ENCODE measurements at places on chromosomes 6 and 20. TPM values are rescaled to one million over a fixed set of nuclear protein-coding genes. Genes with fewer than 3 reads are reported as not detected.

The SLC22A3 gene
- 1.4 TPM for total RNA-seq

DNA sequence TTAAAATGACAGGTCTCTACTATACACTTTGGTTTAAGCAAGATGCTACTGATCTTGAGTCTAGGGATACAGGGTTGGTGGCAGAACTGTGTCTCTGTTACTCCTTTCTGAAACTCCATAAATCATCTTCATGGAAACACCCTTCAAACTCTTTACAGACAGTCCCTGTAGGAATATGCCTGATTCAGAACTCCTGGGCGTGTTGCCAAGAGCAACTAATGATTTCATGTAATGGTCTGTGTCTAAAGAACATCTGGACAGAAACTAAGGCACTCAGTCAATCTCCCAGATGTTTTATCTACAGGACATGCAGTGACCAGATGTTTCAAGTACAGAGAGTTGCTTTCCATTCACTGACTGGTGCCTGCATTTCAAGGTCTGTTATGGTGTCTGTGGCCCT lies 464.4 kb upstream of the CHD6 start:
- H3K27me3 ChIP-seq = no peaks in the 10 kb centered on the region
- no peak overlapping the region for H3K4me3 ChIP-seq
- H3K36me3 ChIP-seq = no peaks in the 10 kb centered on the region

The HLA-DQB1 gene
- total RNA-seq = not detected

The GRM1 gene
- total RNA-seq = not detected

The COL20A1 gene
- total RNA-seq = 0.21 TPM

The NRSN1 gene
- total RNA-seq = not detected

DNA sequence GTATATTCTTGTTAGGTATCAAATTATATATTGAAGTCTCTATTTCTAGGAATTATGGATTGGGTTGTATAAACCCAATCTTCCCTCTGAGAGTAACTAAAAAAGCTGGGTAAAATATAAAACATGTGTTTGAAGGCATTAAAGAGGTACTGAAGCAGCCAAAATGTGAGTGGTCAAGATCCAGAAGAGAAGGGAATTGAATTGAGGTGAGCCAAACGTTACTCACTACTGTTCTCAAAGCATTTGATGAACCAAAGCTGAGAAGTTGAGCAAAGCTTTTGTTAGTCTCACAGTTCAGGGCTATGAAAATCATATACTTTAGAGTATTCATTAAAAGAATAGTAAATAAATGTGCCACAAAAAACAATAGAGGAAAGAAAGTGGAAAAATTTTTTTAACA lies 365.8 kb downstream of the BCKDHB start:
- no peak for DNase-seq
- H3K27me3 ChIP-seq = no peaks in the 10 kb centered on the region
- H3K4me1 ChIP-seq = peaks cover 26% of the 10 kb centered on the region
- no peaks in the 10 kb centered on the region for H3K36me3 ChIP-seq

DNA sequence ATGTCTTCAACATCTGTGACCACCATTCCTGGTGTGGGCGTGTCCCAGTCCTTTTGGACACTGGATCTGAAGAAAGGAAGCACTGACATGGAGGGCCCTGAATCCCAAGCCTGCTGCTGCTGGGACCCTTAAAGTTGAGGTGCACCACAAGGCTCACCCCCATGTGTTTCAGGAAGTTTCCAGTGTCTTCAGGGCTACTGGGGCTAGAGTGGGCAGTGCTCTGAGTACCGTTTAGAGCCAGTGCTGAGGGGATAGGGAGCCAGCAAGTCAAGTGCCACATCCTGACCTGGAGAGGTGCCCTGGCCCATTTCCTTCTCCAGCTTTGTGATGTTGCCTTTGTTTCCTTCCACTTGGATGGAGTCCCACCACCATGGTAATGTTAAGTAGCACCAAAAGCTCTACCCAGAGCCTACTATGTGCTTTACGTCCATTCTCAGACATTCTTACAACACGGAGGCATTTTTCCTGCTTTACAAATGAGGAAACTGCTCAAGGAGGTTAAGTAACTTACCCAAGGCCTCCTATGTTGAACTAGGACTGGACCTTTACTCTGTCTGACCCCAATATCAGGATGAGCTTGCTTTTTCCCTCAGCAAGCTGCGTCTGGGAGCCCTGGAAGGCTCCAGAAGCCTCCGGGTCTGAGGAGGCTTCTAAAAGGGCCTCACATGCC lies 552 bp upstream of the DEF6 start:
- DNase-seq = no peak
- no peaks in the 10 kb centered on the region for H3K27me3 ChIP-seq
- peaks cover 6% of the 10 kb centered on the region for H3K36me3 ChIP-seq
- no peak overlapping the region for H3K27ac ChIP-seq

The MAFB gene
- 3.0 TPM for total RNA-seq

Measured in chondrocyte (in vitro differentiated cells).